ENCODE measurements at places on chromosomes 5 and 9. TPM values are rescaled to one million over a fixed set of nuclear protein-coding genes. Genes with fewer than 3 reads are reported as not detected.
A peak's percentile ranks its signal among the peaks of the same experiment; 100 is the strongest.

The MARCHF3 gene
- total RNA-seq = 17.4 TPM

The IL4 gene
- total RNA-seq = not detected

GRCh38 chr5:111742177-111742994 is 14.6 kb downstream of the NREP start:
- no peak for DNase-seq

DNA sequence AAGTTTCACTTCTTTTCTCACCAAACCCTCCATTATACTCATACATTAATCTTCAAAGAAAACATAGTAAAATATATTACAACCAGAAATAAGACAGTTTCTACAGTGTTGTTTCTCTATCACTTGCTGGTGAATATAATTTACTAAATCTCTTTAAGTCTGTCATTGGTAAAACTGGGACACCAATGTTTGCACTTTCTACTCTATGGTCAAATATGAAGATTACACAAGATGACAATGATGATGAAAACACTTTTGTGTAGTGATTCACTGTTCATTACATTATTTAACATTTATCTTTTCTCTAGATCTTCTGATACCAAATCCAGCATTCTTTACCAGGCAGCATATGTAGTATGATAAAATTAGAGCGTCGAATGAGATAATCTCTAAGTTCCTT is 459.1 kb downstream of the DMAC1 start:
- DNase-seq = no peak

- no peak for DNase-seq
These were observed 530.1 kb upstream of the DMAC1 start for GRCh38 chr9:8329561-8330283.

DNA sequence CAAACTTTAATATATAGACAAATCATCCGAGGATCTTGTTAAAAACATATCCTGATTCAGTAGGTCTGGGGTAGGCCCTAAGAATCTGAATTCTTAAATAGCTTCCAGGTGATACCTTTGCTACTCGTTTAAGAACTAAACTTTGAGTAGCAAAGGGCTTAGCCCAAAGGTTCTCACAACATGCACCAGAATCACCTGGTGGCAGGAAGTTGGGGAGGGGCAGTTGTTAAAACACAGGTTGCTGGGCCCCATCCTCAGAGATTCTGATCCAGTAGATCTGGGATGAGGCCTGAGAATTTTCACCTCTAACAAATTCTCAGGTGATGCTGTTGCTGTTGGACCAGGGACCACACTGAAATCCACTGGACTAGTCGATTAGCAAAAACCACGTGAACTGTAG is 20.0 kb upstream of the RGMB start:
- DNase-seq = no peak

GRCh38 chr5:177372034-177372896 is 12.0 kb upstream of the SLC34A1 start:
- DNase-seq = no peak

GRCh38 chr5:120967366-120967765 is 503.3 kb downstream of the PRR16 start:
- DNase-seq = no peak

DNA sequence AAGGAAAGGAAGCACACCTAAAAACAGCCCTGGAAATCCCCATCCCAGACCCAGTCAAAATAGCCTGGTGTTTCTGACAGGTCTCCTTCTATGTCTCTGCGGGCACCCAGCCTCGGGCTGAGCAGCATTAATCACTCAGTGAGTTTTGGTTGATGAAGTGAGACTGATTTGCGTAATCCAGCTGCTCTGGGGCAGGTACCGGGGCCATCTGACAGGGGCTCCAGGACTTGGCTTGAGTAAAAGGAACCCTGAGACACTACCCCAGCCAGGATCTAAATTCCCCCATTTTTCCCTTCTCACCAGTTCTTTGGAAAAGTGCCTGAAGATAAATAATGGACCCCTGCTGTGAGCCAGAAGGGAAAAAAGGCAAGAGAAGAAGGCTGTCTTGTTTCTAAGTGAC is 596 bp downstream of the SLC28A3 start:
- DNase-seq = peak; percentile 45

The GARIN3 gene
- not detected for total RNA-seq

DNA sequence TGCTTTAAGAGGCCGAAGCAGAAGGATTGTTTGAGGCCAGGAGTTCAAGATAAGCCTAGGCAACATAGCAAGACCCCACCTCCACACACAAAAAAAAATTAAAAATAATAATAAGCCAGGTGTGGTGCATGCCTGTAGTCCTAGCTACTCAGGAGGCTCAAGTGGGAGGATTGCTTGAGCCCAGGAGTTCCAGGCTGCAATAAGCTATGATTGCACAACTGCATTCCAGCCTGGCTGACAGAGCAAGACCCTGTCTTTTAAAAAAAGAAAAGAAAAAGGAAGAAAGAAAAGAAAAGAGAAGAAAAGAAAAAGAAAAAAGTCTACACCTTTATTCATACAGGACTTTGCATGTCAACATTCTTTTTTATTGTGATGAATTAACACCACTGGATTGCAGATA is 2125.8 kb downstream of the MAT2B start:
- no peak for DNase-seq

The FRRS1L gene
- total RNA-seq = 5.7 TPM

DNA sequence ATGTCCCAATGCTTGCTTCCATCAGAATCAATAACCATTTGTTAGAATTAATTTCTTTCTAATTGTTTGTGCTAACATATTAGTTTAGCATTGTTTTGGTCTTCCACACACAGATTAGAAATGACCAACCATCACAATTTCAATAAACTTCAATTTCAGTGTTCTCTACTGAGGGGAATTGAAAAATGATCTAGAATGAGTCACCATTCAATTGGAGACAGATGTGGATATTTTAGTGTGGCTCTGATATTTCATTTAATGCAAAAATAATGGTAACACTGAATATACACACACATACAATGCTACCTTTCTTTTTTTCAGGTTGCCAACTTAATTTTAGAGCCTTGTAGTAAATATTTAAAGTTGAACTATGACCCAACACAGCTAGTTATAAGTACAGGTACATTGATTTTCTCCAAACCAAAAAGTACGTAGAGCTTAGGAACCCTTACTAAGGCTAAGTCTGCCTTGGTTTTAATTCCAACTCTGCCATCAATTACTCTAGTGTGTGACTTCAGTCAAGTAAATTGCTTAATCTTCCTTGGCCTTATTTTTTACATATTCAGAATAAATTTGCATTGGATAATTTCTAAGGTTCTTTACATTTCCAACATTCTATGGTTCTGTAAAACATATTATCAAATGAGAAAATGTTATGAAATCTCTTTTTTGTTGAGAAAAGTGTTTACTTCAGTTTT is 143.9 kb downstream of the DMRTA1 start:
- DNase-seq = no peak

DNA sequence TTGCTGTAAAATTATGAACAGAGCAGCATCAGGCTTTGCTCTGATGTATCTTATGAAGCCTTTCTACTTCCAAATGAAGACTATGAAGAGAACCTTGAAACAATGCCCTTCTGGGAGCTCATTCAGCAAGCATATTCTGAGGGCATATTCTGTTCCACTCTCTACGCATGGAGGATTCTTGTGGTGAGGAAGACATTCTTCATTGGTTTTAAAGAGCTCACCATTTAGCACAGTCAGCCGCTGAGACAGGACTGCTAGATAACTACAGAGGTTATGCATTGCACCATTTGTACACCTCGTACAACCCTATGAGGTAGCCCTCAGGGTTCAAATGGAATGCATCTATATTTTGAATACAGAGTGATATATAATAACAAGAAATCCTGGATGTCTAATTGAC is 61.0 kb downstream of the INVS start:
- no peak for DNase-seq

DNA sequence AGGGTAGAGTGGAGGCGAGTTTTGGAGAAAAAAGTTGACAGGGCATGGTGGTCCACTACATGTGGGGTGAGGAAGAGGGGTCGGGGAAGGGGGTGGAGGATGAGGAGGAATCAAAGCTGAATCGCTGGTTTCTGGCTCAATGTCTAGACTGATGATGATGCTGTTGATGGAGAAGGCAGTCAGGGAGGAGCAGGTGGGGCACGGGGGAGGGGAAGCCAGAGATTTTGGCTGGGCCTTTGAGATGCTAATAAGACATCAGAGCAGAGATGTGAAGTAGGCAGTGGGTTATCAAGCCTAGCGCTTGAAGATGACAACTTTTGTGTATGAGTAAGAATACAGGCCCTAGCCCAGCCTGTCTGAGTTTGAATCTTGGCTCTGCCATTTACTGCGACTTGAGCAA is 32.4 kb upstream of the TTC23L start:
- no peak for DNase-seq

- DNase-seq = peak; percentile 87
These were observed at the start of gene DMRT2 for GRCh38 chr9:1050125-1050895. TSS of gene DMRT2 (plus strand) at chr9:1050357. CDS start at chr9:1051614, 1,257 bp downstream.

DNA sequence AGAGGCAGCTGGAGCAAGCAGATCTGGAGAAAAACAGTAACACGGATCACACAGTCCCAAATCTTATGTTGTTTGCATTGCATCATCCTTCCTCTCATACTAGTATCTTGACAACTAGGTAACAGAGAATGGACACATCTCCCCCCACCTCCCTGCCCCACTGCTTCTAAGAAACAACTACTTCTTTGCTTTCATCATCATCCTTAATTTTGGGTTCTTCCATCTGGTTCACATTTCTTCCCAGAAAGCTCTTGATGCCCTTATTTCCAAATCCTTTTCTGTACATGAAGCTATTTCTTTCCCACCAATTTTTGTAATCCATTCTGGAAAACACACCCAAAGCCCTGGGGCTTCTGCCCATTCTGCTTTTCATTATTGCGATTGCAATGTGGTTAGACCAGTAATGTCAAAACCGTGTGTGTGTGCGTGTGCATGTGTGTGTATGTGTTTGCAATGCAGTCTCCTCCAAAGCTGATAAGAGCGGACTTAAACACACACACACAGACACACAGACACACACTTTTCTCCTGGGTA is 254.7 kb upstream of the SLC30A5 start:
- DNase-seq = no peak

DNA sequence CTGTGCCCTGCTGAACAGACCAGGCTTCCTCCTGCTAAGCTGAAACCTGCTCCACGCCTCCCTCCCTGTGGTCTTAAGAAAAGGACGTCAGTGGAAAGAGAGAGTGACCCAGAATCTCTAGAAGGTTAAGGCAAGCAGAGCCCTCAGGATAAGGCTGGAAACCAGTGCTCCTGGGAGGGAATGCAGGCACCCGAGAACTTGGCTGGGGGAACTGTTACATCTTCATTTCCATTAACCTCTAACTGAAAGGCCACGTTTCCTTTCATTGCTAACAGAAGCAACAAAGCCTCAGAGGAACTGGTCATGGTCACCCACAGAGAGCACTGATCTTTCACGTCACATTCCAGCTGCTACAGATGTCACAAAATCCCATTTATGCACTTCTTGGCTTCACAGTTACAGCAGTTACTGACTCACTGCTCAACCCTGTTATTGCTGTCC is 26.1 kb upstream of the AKNA start:
- no peak for DNase-seq

The TSTD2 gene
- 15.5 TPM for total RNA-seq

The TPRN gene
- total RNA-seq = 7.6 TPM

DNA sequence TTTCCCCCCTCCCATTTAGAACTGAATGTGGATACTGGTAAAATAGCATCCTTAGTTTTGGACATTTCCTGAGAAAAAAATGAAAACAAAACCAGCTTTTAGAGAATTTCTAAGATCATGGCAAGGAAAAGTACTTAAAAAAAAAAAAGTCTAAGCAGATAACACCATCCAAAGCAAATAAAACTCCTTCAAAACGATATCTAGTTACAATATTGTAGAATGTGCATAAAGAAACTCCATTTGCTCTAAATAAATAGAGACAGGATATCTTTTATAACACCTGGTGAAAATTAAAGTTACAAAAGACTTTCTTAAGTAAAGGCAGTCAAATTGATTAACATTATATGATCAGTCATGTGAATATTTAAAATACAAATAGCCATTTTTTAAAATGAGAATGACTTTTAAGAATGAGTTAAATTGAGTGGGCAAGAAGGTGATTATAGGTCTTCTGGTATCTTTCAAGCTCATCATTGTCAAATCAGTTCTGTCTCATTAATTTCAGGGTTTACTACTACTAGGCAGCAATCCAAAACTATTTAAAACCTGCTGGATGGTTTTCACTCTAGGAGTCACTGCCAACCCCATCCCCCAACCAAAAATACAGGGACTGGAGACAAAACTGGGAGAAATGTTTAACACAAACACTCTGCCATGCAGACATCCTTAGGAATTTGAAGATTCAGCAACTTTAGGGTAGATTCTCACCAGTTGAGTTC is 382.6 kb downstream of the ADGRV1 start:
- DNase-seq = no peak

GRCh38 chr5:1926471-1927341 is 44.0 kb upstream of the IRX4 start:
- DNase-seq = no peak

The GARNL3 gene
- 11.2 TPM for total RNA-seq

DNA sequence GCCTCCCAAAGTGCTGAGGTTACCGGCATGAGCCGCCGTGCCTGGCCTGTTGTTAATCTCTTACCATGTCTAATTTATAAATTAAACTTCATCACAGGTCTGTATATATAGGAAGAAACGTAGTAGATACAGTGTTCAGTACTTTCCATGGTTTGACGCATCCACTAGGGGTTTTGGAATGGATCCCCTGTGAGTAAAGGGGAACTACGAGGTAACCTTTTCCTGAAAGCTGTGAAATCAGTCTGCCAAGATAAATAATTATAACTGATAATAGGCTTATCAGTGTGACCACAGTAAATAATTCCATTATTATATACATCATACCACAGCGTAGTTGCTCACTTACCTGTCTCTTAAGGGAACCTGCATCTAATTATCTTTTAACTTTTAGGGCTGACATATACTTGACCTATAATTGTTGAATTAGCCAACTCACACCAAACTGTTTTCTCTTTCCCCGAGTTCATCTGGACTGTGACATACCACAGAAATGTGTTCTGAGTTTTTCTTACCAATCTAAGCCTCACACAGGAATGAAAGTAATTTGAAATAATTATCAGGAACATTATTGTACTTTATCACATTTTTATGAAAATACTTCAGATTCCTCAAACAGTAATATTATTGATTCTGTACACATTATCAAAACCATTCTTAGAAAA is 42.9 kb downstream of the DAPK1 start:
- no peak for DNase-seq
